ENCODE measurements at places on chromosomes 13 and 19.

GRCh38 chr19:41427647-41428480 lies 690 bp upstream of the B3GNT8 start:
- DNase-seq, result peak; percentile 55

DNA sequence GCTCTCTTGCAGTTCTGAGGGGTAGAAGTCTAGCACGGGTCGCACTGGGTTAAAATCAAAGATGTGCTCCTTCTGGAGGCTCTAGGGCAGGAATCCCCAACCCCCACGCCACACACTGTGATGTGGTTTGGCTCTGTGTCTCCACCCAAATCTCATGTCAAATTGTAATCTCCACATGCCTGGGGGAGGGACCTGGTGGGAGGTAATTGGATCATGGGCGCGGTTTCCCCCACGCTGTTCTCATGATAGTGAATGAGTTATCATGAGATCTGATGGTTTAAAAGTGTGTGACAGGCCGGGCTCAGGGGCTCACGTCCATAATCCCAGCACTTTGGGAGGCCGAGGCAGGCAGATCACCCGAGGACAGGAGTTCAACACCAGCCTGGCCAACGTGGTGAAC lies 26.6 kb upstream of the CALM3 start:
- DNase-seq, result no peak

GRCh38 chr13:91661692-91662490 lies 263.5 kb downstream of the GPC5 start:
- DNase-seq, result no peak

DNA sequence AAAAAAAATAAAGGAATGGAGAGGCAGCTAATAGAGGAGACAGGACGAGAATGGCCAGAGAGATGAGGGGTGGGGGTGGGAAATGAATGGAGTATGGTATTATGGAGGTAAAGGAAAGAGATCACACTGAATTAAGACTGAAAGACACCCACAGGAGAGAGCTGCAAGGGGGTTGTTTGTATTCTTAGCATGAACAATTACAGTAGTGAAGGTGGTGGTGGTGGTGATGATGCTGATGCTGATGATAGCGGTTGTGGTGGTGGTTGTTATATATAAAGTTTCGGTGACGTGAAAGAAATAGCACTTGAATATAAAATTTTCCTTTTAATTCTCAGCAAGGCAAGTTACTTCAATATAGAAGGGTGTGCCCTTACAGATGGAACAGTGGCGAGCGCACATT lies 2.8 kb upstream of the ADGRE3 start:
- no peak for DNase-seq

GRCh38 chr13:49098198-49098597 lies 121.9 kb upstream of the MLNR start:
- DNase-seq, result no peak

DNA sequence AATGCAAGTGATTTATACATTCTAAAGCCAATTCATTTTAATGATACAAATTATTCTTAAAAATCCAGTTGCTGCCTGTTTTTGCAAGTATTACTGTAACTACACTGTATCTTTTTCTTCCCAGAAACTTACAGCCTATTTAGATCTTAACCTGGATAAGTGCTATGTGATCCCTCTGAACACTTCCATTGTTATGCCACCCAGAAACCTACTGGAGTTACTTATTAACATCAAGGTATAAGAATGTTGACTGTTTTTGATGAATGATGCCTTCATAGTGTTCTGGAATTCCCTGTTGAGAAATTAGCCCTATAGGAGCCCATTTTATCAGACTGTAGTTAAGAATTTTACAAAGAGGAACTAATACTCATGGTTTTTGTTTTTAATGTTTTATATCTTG lies 25.0 kb downstream of the ITM2B start:
- no peak for DNase-seq

DNA sequence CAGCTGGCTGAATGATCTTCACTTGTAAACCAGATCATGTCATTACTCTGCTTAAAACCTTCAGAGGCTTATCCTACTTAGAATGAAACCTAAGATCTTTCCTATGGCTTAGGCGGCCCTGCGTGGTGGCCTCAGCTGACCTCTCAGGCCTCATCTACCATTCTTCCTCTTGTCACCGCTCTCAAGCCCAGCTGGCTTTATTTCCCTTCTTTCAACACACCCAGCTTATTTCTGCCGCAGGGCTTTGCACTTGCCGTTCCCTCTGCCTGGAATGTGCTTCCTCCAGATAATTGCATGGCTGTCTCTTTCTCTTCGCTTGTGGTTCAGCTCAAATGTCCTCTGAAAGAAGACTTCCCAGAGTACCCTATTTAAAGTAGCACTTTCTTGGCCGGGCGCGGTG lies 3.6 kb upstream of the ASF1B start:
- DNase-seq, result no peak

DNA sequence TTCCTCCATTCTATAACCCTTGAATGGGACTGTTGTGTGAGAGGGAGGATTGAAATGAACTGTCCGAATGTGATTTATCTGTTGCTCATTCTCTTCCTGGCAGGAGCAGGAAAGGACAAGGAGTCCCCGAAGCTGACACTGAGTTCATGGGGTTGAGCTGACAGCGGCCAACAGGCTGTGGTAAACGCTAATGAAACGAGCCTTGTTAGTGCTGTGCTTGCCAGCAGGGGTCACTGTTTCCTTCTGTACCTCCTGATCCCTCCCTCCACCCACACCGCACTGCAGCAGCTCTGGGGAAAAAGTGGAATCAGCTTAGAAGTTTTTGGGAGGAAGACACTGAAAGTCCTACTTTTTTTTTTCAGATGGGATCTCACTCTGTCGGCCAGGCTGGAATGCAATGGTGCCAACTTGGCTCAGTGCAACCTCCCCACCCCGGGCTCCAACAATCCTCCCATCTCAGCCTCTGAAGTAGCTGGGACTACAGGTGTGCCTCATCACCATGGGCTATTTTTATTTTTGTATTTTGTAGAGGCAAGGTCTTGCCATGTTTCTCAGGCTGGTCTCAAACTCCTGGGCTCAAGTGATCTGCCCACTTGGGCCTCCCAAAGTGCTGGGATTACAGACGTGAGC lies 6.7 kb upstream of the ZNF761 start:
- DNase-seq, result no peak

DNA sequence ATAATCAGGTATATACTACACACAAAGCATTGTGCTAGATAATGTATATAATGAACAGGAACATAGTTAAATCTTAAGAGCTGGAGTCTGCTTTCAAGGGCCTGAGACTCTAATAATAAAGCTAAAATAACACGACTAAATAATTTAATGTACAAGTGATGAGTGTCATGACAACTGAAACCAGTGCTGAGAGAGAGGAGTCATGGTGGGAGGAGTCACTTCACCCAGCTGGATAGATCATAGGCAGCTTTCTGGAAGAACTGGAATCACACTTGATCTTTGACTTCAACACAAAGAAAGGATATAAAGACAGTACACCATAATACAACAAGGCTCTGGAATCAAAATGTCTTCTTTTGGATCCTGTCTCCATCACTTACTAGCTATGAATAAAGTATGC lies 7.1 kb downstream of the RBM26 start:
- DNase-seq, result no peak

- no peak for DNase-seq
These were observed 5.2 kb downstream of the ITPKC start for GRCh38 chr19:40721936-40722661.

DNA sequence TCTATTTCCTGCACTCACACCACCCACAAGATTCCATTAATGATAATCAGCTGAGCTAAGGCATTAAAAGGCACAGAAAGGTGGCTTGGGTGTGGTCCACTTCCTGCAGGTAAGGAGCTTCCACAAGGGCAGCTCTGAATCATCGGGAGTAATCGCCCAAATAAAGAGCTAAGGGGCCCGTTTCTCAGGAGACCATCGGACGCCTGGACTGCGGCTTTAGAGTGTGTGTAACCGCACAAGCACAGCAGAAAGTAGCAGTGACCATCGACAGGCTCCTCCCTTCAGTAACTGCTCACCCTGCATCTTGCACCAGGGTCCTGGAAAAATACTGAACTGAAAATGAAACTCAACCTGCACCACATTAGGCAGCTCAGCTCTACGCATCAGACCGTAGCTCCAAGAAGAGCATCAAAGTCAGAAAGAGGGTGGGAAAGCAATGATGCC lies 6.0 kb downstream of the STK24 start:
- DNase-seq, result no peak

- DNase-seq, result no peak
These were observed 47.8 kb upstream of the C1QTNF9 start for GRCh38 chr13:24261566-24261965.

GRCh38 chr13:33401238-33401637 lies 115.7 kb upstream of the STARD13 start:
- peak; percentile 5 for DNase-seq

GRCh38 chr13:22948421-22948820 lies 232.4 kb upstream of the SGCG start:
- DNase-seq, result no peak

DNA sequence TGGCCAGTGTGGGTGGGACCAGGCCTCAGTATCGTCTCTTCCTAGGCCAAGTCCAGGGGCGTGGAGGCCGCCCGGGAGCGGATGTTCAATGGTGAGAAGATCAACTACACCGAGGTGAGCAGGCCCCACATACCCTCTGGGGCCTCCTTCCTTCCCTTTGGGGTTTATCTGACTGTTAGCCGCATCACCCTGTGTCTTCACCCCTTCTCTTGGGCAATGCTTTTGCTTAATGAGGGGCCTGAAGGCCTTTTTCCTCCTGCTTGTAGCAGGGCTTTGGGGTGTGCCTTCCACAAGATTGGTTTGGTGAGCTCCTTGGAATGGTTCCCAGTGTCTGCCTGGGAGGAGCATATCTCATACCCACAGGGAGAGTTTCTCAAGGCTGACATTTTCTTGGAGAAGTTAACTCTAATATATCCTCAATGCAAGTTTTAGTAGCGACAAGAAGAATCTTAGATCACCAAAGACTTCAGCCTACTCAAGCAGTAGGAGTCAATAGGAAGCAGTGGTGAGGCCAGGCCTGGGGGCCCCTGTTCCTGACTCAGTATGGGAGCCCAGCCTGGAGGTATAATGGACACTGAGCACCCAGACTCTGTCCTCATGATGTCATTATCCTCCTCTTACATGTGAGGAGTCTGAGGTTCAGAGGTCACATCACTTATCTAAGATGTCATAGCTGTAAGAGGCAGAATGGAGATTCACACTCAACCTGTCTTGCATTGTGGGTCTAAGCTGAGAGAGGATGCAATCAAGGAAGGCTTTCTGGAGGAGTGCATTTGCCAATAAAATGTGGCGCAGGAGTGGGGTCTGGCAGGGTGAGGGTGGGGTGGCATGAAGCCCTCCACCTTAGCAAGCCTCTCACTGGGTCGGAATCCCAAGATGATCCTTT lies 2.0 kb downstream of the GPI start:
- DNase-seq, result no peak

DNA sequence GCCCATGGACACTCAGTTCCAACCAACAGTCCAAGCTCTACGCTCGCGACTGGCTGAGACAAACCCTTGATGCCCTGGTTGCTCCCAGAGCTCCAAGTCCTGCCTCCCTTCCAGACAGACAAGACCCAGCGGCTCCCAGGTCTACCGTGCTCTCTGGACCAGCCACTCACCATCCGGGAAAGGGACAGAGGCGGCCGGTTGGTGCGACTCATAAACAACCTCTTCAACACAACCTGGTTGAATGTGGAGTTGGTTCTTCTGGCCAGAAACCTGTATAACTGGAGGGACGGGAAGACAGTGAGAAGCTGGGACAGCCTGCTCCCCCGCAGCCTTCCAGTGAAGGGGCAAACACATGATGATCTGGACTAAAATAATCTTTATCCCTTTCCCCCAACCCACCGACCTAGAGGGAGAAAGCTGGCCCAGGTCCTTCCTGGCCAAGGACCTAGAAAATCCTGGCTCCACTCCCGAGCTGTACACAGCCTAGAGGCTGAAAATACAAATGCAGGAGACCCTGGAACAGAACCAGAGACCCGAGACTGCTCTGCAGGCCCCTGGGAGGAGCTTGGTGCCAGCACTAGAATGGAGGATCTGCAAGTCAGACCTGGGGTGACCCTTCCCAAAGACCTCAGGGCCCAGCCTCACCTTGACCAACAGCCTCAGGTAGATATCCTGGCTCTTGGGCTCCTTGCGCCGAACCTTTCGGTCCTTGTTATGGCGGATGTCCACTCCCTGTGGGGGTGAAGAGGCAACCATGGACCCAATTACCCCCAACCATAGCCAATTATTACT lies 1.6 kb downstream of the RPL18 start:
- DNase-seq, result no peak

DNA sequence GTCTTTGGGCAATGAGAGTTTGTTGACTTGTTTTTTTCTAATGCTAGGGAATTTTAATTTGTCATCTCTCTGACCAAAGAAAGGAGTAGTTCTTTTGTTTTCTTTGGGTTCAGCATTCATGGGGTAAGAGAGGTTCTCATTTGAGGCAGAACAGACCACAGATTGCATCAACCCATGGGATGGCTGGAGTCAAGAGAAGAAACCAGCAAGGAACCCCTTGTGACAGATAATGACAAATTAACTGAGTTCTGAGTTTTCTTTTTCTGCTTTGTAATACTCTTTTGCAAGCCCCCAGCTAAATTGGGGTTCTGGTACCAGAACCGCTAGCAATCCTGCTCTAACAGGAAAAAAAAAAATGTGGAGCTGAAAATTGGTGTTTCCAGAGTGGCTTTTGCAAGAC lies 864.1 kb downstream of the DIAPH3 start:
- no peak for DNase-seq

DNA sequence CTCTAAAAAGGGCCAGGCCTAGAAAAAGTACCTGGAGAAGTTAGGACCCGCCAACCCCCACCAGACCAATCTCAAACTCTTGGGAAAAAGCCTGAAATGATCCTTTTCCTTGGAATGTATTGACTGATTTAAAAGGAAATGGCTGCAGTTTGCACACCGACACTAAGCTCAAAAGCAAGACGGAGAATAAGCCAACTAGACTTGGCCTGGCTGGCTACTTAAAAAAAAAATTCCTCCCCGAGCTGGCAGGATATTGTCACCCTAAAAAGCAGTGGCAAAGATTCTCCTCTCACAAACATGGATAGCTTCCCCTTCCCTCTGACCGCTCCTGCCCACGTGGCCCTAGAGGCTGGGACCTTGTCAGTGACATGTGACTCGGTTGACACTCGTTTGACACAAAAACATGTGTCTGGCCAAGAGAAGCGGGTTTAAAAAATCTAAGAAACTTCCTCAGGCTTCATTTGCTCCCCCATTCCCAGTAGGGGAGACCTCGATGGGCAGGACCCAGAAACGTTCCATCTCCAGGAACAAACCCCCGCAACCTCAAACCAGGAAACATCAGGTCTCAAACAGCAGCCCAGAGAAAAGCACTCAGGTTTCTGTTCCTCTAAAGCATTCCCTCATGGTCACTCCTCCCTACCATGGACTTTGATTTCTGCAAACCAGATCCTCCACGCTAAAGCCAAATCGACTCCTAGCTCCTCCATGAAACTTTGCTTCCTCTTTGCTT lies 1.3 kb downstream of the RFX1 start:
- no peak for DNase-seq

DNA sequence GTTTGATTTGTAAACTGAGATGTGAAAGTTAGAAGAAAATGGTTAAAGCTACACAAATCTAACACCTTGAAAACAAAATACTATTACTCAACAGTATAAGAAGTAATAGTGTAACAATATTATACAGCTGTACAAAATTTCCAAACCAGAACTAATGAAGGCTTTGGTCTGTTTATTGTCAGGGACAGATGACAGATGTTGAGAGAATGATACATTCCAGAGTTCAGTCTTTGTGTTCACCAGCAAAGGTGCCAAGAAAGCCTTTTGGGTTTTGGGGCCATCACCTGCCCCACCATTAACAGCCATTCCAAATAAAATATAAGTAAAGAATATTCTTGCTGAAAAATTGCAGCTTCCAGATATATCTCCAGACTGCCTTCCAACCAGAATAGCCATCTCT lies 439.3 kb downstream of the PCDH20 start:
- no peak for DNase-seq
